ENCODE measurements at places on chromosomes 6 and 20. TPM values are rescaled to one million over a fixed set of nuclear protein-coding genes. Genes with fewer than 3 reads are reported as not detected.

Gene RFX6
- total RNA-seq: 6.8 TPM

Gene USP49
- total RNA-seq: 2.2 TPM

Gene CLDN20
- not detected for total RNA-seq

Gene ATG5
- total RNA-seq: 42.8 TPM

Gene TFAP2C
- total RNA-seq: 1.7 TPM

Gene ABT1
- 23.4 TPM for total RNA-seq

Gene SAMD5
- total RNA-seq: 11.2 TPM

Gene MRPL14
- 64.3 TPM for total RNA-seq

Gene BACH2
- 7.1 TPM for total RNA-seq

Gene IL20RA
- 0.63 TPM for total RNA-seq

Gene PRPH2
- not detected for total RNA-seq

Gene C6orf58
- not detected for total RNA-seq

Gene CTCFL
- total RNA-seq: 0.12 TPM

Gene LTA
- not detected for total RNA-seq

Gene LHFPL5
- total RNA-seq: not detected

Gene NOX3
- total RNA-seq: not detected

Gene SSTR4
- total RNA-seq: 0.53 TPM

Gene C20orf202
- 1.4 TPM for total RNA-seq

Gene LPA
- total RNA-seq: 1.4 TPM
